BJ (cell line): ENCODE measurements at places on chromosomes 13 and 19.

- no peak for DNase-seq
These were observed 5.0 kb upstream of the PDS5B start for GRCh38 chr13:32581177-32581786.

DNA sequence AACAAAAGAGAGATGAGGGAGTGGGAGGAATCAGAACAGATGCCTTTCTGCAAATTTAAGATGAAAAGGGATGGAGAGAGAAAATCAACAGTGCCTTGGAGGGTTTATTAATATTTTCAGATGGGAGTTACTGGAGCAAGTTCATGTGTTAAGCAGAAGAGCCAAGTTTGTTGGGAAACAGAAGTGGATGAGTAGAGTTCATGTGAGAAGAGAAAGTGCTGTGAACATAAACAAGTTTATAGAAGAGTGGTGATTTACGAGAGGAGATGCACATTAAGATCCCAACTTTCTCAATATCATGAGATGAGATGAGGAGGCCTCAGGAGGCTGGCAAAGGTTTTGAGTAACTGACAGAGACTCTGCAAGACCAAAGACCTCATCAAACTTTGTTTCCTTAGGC lies 274.1 kb upstream of the HTR2A start:
- no peak for DNase-seq

DNA sequence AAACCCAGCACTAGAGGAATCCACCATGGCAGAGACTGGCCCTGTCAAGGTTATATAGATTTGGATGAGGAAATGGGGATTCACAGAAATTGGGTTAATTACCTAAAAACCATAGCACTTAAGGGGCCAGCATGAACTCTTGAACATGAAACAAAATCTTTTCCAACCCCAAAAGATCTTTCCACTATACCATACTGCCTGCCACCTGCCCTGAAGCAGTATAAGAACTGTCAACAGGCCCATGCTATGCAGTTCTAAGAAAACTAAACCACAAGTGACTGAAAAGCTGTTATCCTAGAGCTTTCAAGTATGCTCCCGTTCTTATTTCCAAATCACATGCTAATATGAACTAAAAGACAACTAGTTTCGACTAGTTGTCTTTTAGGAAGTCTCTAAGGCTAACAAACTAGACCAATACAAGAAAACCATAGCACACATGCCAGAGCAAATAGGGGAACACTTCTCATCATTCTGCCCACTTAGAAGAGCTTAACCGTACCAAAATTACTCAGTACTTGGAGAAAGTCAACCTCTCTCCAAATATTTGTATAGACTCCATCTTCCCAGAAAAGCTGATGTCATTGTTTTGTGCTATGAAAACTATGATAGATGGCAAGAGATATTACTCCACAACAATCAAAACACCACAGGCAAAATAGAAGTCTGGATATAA lies 27.5 kb downstream of the HSPH1 start:
- no peak for DNase-seq

DNA sequence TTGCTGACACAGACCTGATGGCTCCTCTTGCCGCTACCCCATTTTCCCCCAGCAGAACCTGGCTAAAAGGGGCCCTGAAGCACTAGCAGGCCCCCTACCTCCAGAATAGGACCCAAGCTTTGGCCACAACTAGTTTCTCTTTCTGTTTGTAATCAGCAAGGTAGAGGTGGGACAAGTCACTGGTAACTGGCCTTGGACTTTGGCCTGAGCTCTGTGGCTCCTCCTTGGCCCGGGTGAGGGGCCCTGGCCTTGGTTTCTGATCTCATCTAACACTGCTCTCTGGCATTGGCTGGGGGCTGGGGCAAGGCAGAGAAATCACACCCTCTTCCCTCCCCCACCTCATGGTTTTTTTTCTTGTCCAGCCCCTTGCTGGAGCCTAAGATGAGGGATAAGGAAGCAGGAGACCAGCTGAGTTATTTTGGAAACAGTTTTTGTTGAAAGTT lies 2.1 kb downstream of the CALM3 start:
- no peak for DNase-seq

- no peak for DNase-seq
These were observed at the start of gene DNAJB1 for GRCh38 chr19:14517840-14518505. Gene DNAJB1 (minus strand): TSS chr19:14518397. CDS start chr19:14518349, 48 bp downstream.

DNA sequence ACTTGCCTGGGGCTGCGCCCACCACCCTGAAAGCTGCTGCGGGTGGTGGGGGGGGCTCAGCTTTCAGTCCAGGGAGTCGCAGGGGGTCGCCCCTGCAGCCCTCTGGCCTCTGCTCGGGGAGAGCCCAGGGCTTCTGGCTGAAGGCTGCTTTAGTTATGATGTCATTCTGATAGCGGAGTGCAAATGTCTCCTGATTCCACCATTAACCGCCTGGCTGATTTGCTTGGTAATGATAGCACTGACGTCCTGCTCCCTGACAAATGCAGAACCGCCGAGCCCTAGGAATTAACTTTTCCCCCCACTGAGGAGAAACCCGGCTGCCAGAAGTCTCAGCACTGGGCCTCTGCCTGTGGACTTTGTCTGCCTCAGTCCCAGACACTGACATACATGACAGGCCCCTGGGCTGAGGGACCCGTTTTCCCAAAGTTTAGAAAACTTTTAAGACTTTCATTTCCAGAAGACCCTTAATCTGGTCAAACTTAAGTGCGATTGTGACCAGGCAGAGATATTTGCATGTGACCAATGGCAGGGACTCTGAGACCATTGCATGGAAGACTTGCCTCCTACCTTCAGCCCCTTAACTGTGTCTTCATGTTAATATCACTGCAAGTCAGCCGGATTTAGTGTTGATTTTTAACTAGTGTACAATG lies 142.5 kb upstream of the ZNF536 start:
- DNase-seq, result no peak

GRCh38 chr13:105721016-105721415 lies 814.4 kb downstream of the EFNB2 start:
- no peak for DNase-seq

DNA sequence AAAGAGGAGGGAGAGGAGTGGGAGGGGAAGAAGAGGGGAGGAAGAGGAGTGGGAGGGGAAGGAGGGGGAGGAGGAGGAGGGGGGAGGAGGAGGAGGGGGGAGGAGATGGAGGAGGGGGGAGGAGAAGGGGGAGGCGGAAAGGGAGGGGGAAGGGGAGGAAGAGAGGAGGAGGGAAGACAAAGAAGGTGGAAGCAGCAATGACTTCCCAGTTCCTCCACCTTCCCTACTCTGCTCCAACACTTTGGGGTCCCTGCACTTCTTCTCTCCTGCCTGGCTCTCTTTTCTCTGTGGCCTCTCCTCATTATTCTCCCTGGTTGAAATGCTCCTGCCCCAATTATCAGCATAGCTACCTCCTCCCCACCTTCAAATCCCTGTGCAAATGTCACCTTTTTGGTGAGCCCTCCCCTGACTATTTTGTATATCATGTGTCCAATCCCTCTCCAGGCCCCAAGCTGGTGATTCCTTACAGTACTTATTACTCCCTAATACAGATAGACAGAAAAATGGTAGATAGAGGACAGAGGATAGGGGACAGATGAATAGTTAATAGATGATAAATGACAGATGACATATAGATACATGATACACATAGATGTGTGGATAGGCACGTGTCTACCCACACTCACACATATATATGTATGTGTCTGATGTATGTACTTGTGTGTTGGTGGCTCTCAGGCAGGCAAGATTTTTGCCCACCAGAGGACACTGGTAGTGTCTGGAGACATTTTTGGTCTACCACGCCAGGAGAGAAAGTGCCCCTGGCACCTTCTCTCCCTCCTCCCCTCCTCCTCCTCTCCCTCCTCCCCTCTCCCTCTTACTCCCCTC lies 25.2 kb downstream of the NLRP9 start:
- DNase-seq, result no peak

- DNase-seq, result no peak
These were observed 714 bp downstream of the NDFIP2 start for GRCh38 chr13:79481685-79482052.

GRCh38 chr19:15115080-15115479 lies 7.9 kb downstream of the SYDE1 start:
- DNase-seq, result no peak

DNA sequence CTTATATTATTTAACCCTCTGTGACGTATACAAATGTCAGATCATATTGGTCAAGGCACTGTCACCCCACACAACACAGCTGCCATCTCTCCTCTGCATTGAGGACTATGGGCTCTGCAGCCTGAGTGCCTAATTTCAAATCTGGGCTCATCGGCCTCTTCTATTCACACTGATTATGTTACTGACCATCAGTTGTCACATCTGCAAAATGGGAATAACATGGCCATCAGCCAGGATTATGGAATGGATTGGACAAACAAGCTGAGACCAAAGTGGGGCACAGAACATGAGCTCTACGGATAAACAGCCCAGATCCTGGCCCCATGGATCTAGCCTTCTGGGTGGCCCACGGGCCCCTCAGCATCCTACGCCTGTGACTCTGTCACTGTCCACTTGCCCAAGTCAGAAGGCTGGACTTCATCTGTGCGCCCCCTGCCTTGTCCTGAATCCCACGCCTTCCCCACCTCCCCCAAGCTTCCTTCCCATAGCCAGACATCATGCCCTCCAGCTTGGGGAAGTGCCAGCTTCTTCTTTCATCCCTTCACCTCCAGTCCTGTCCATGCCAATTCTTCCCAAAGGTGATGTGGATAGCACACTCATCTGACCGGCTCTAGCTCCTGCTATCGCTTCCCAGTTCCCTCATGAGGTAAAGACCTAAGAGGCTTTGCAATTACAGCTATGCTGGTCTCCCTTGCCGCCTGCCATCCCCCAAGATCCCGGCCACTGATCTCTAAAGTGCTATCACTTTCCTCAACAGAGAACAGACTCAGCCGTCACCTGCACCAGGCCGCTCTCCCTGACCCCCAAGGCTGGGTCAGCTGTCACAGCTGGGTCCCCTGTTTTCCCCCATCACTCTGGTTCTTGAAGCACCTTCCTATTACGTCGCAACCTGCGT lies 872 bp downstream of the FARSA start:
- DNase-seq, result no peak

DNA sequence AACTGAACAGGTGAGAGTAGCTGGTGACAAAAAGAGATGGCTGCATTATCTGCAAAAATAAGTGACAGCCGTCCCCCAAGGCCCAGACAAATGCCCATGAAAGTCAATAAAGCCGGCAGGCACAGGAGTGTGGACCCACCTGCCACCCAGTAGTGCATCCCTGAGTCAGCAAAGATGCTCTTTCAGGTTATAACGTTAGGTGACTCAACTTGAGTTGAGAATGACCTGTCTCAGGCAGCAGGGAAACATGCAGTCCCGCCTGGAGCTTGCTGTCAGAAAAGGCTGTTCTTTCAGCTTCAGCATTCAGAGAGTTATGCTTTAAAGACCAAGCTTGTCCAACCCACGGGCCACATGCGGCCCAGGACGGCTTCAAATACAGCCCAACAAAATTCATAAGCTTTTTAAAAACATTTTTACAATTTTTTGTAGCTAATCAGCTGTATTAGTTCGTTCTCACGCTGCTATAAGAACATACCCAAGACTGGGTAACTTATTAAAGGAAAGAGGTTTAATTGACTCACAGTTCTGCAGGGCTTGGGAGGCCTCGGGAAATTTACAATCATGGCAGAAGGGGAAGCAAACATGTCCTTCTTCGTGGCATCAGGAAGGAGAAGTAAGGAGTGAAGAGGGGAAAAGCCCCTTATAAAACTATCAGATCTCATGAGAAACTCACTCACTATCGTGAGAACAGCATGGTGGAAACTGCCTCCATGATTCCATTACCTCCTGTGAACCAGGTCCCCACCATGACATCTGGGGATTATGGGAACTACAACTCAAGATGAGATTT lies 110.4 kb downstream of the RAB20 start:
- no peak for DNase-seq

DNA sequence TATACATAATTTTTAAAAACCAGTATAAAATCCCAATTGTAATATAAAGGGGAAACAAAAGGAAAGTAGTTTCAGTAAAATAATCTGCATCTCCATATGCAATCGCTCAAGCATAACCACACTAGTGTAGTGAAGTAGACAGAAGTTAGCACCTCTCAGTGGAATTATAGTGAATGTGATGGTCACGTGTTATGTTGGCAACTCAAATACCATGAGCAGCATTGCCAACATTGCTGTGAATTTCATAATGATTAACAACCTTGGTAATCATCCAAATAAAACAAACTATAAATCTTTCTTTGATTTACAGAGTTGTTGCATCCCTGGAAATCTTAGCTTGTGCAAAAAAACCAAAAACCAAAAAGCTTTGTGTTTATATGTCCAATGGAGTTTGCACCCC lies 77.3 kb upstream of the SIAH3 start:
- no peak for DNase-seq

GRCh38 chr19:38213911-38214625 lies 10.0 kb downstream of the DPF1 start:
- no peak for DNase-seq

DNA sequence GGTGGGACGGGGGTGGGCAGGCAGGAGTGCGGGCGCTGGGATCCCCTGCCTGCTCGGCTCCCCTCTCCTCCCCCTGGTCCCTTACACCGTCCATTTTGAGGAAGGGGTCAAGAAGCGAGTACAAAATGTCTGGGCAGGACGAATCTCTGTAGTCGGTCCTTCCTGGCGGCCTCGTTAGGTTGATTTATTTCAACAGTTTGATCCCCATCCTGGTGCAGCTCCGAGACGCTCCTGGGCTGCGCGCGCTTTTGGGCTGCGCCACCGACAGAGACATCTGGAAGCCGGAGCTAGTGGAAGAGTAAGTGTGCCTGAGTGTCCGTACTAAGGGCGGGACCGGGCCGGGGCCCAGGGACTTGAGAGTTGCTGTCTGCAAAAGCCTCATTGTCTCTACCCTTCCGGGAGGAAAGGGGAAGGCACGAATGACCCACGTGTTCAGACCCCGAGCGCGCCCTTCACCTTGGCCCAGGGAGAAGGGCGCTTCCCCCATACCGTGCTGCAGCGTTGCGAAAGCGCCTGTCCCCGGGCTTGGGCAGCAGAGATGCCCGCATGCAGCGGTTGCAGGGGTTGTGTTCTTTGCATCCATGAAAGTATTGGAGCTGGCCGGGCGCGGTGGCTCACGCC lies 1.8 kb downstream of the ZNF114 start:
- no peak for DNase-seq

GRCh38 chr19:12652219-12652618 lies 14.3 kb downstream of the MAN2B1 start:
- no peak for DNase-seq

DNA sequence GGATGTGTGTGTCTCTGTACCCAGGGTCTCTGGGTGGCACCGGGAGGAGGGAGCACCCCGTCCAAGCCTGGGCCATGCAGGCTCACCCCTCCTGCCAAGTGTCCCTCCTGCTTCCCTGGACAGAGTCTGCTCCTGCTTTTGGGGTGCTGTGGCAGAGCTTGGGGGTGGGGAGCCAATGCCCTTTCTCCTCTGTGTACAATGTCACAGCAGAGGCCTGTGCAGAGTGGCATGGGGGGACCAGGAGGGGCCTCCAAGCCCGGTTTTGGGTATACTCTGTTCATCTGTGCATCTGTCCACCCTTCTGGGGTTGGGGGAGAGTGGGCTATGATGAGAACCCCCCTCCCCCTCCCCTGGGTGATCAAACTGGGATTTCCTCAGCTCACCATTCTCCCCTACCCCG lies 33.5 kb downstream of the PDE4A start:
- DNase-seq, result no peak
